Stimulated activated CD4-positive, alpha-beta T cell treated with anti-CD3 and anti-CD28 coated beads, TNF-alpha, amount 100 ng/mL, for 24 hours (primary cell): ENCODE measurements at places on chromosomes 7 and 10.

DNA sequence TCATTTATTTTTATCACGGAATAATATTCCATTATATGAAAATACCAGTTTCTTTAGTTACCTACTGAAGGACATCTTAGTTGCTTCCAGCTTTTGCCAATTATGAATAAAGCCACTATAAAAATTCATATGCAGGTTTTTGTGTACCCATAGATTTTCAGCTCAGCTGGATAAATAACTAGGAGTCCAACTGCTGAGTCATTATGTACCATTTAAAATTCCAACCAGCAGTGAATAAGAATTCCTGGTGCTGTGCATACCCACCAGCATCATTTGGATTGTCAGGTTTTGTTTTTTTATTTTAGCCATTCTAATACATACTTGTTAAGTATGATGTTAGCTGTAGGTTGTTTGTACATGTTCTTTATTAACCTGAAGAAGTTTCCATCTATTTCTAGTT, 14.5 kb downstream of the FAM24B start:
- DNase-seq, result no peak

DNA sequence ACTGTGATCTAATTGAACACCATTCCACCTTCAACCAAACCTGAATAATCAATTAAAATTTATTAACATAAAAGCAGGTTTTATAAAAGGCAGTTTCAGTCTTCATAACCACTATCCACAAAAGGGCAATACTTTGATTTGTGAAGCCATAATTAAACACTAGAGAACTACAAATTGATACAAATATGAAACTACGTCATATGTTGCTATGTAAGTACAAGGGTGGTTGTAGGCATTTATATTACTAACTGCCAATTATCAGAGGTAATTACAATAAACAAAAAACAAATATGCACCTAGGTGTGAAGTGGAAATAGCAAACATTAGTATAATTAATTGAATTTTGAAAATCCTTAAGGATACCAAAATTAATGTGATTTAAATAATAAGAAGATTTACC, 368.5 kb upstream of the PCDH15 start:
- no peak for DNase-seq

GRCh38 chr10:118521415-118522117, 73.9 kb downstream of the PRLHR start:
- DNase-seq, result no peak

- no peak for DNase-seq
These were observed 178.4 kb downstream of the EXOC4 start for GRCh38 chr7:133431134-133431724.

GRCh38 chr7:37675749-37676148, 7.8 kb upstream of the GPR141 start:
- DNase-seq, result no peak

DNA sequence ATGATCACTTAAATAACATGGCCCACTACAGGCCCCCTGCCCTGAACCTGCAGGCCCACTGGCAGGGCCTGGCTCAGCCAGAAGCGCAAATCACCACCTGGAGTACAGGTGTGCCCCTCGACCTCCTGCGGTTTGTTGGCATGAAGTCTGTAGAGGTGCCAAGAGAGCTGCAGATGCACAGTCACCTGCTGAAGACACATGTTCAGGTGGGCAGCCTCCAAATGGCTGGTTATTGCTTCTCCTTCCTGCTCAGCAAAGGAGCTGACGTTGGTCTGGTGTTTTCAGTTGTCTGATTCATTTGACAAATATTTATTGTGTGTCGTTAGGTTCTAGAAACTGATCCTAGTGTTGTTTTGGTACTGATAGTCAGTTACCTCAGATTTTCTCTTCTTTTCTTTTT, 29.0 kb downstream of the DHTKD1 start:
- no peak for DNase-seq

DNA sequence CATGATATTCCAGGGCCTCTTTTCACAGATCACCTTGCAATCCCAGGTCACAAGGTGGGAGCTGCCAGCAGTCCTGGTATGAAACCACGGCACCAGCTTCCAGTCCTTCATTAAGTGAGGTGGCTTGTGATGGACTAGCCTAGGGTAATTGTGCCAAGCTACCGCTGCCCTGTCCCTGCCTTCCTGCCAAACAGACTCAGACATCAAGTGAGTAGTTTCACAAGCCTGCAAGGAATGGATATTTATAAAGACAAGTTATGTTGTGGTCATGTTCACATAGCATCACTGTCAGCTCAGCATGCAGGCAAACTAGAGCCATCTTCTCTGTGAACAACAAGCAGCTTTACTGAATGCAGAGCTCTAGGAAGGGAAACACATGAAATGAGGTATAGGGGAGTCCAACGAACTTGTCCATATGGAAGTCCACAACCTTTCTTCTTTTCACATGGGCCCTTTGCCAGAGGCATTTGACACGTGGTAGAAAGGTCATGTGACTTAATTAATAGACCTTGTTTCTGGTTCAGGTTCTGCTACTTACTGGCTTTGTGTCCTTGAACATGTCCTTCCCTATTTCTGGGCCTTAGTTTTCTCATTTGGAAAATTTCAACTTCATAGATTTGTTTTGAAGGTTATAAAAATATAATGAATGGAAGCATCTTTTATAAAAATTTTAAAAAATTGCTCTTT, 1061.2 kb downstream of the KCNMA1 start:
- DNase-seq, result no peak

GRCh38 chr7:129499999-129500398, 2.3 kb upstream of the SMKR1 start:
- DNase-seq, result no peak

GRCh38 chr10:63504145-63504881, 16.9 kb upstream of the REEP3 start:
- no peak for DNase-seq

DNA sequence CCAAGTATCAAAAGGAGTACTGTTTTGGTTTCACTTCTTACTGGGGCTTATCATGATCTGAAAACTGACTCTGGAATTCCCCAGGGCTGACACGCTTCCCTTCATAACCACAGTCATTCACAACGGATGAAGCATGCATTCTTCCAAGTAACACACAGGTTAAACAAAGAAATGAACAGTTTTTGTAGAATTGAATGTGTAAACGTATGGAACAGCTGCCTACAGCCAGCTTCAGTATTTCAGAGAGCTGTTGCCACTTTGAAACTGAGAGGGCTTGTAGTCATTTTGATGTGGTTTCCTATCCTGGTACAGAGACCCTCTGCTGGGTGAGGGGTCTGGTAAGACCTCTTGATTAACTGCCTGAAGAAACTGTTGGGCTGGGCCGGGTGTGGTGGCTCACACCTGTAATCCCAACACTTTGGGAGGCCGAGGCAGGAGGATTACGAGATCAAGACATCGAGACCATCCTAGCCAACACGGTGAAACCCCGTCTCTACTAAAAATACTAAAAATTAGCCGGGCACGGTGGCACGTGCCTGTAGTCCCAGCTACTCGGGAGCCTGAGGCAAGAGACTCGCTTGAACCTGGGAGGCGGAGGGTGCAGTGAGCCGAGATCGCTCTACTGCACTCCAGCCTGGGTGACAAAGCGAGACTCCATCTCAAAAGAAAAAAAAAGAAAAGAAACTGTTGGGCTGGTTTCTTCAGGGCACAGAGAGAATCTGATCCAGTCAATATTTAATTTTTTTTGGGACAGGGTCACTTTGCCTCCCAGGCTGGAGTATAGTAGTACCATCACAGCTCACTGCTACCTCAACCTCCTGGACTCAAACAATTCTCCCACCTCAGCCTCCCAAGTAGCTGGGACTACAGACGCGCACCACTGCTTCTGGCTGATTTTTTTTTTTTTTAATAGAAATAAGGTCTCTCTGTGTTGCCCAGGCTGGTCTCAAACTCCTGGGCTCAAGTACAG, 4.7 kb downstream of the NFE2L3 start:
- peak; percentile 30 for DNase-seq

DNA sequence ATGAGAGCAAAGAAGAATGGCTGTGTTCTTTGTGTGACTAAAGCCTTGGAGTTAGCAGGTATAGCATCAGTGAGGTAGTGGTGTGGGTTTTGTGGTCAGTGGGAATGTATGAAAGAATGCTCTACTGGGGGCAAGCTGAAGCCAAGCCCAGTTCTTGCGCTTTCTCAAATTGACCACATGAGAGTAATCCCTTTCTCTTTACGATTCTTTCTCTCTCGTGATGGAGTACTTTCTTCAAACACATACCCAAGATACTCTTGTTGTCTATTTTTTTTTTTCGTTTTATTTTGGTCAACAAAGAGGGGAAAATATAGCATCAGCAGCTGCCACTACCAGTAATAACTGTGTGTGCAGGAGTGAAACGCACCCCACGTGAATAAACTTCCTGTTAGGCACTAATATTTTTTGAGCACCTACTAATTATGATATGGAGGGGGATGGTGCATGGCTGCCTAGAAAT, 8.4 kb upstream of the PANK1 start:
- no peak for DNase-seq

DNA sequence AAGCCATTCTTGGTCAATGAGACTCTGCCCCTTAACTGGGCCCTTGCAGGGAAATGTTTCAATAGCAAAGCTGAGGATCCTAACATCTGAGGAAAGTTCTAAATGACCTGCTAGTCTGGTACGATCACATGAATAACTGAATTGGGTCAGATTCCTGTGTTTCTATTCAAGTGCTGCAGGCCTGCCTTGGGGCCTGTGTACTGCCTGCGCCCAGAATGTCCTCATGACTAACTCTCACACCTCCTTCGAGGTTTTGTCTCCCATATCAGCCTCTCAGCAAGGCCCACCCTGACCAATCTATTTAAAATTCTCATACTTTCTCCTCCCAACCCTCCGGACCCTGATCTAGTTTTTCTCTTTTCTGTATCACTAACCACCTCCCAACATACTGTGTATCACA, 4.4 kb downstream of the JAZF1 start:
- DNase-seq, result no peak

DNA sequence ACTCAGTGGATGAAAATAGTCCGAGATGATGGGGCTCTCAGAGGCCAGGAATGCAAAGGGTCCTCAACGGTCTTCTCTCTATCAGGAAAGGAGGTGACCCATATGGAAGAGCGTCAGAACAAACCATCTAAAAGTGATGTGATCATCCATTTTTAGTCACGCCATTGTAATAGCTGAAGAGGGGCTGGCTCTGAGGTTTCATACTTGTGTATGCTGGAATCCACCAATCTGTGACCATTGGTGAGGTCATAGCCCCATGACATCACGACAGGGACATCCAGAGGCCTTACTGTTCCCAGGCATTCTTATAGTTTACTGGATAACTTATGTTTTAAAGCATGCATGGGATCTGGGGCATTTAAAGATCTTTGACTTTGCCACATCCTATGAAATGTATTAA, 83.6 kb downstream of the C10orf90 start:
- DNase-seq, result no peak

- DNase-seq, result no peak
These were observed 25.7 kb upstream of the C1GALT1 start for GRCh38 chr7:7156663-7157062.

- DNase-seq, result no peak
These were observed 852.8 kb upstream of the CELF2 start for GRCh38 chr10:10164848-10165247.

DNA sequence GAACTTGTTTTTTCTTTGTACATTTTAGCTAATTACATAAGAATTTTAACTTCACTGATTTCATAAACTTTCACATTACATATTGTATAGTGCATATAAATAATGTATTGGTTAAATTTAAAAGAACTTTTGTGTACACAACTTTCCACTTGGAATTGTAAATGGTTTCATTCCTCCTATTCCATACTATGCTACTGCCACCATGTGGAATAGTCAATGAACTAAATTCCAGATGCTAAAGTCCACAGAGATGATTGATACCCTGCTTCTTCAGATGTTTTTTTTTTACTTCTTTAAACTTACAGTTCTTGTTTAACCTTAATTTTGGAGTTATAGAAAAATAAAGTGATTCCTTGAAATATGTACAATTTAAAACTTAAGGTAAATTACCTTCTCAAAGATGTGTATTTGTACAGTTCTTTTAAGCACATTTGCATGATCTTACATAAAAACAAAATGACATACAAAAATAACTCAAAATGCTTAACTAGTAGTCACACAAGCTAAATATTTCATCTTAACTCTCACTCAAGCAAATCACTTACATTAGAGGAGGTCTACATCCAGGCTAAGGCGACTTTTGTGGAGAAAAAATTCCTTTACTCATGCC, 247.6 kb upstream of the HGF start:
- DNase-seq, result no peak

- DNase-seq, result no peak
These were observed 587.1 kb upstream of the KCND2 start for GRCh38 chr7:119685906-119686305.

DNA sequence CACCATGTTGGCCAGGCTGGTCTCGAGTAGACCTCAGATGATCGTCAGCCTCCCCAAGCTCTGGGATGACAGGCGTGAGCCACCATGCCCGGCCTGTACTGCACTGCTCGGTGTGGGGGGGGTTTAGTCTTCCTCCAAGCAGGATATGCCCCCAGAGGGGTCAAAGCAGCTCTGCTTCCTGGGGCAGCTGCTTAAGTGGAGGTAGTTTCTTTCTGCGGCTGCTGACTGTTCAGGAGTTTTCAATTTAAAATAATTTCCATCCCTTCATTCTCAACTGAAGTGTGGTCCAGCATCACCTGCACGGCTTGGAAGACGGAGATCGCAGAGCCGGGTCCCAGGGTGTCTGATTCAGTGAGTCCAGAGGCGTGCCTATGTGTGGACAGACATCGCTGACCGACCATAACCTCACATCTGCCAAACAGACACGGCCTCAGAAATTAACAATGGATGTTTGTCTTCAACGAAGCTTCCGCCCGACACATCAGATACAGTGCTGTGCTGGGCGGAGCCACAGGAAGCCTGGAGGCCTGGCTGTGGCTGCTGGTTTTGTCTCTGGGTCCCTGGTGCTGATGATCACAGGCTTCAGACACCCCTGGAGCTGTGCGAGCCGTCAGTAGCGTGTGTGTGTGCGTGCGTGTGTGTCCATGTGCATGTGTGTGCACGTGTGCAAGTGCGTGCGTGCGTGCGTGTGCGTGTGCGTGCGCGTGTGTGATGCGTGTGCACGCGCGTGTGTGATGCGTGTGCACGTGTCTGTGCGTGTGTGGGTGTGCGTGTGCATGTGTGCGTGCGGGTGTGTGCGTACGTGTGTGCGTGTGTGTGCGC, 226.5 kb upstream of the PITRM1 start:
- DNase-seq, result no peak

DNA sequence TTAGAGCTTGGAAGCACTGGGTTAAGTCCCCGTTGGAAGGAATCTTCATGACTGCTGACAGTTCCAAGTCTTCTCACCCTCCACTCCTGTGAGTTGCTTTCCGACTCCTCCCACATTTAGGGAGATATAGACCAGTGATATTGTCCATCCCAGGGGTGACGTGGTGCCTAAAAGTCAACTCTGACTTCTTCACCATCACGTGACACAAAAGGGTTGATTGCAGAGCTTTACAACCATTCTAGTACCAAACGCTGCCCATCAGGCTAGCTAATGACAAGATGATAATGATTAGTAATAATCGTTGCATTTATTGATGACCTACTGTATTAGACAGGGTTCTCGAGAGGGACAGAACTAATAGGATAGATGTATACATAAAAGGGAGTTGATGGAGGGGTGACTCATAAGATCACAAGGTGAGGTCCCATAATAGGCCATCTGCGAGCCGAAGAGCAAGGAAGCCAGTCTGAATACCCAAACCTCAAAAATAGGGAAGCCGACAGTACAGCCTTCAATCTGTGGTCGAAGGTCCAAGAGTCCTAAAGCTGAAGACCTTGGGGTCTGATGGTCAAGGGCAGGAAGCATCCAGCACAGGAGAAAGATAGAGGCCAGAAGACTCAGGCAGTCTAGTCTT, 85.3 kb upstream of the CARD11 start:
- DNase-seq, result no peak
